ENCODE measurements at places on chromosomes 16 and 17. TPM values are rescaled to one million over a fixed set of nuclear protein-coding genes. Genes with fewer than 3 reads are reported as not detected.

GRCh38 chr17:11176549-11176948, 64.5 kb upstream of the SHISA6 start:
- DNase-seq, result no peak
- H3K4me1 ChIP-seq, result no peaks in the 10 kb centered on the region
- H3K27ac ChIP-seq, result no peak overlapping the region
- H3K4me3 ChIP-seq, result no peak overlapping the region
- H3K36me3 ChIP-seq, result no peaks in the 10 kb centered on the region

GRCh38 chr17:76681222-76682137, 29.3 kb downstream of the MXRA7 start:
- no peaks in the 10 kb centered on the region for H3K4me1 ChIP-seq
- H3K27ac ChIP-seq, result no peak overlapping the region
- H3K4me3 ChIP-seq, result no peak overlapping the region
- H3K27me3 ChIP-seq, result no peaks in the 10 kb centered on the region
- H3K36me3 ChIP-seq, result no peaks in the 10 kb centered on the region

DNA sequence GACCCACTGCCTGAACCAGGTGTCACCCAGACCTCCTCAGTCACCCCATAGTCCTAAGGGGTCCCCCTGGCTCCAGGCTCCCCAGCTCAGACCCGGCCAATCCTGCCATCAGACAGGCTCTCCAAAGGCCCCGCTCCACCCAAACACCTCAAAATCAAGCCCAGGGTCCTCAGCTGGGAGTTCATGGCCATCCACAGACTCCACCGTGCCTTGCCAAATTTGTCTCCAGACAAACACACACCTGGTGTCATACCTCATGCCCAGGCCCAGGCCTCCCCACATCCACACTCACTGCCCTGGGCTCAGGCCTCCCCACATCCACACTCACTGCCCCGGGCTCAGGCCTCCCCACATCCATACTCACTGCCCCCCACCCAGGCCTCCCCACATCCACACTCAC, 12.5 kb downstream of the RPH3AL start:
- no peaks in the 10 kb centered on the region for H3K27me3 ChIP-seq
- no peaks in the 10 kb centered on the region for H3K4me1 ChIP-seq
- no peak overlapping the region for H3K4me3 ChIP-seq
- no peak overlapping the region for H3K27ac ChIP-seq
- no peaks in the 10 kb centered on the region for H3K36me3 ChIP-seq

The KRTAP16-1 gene
- not detected for total RNA-seq

GRCh38 chr17:8940866-8941471, 24.5 kb downstream of the PIK3R5 start:
- no peaks in the 10 kb centered on the region for H3K4me1 ChIP-seq
- no peaks in the 10 kb centered on the region for H3K27me3 ChIP-seq
- no peak overlapping the region for H3K27ac ChIP-seq
- no peak overlapping the region for H3K4me3 ChIP-seq

DNA sequence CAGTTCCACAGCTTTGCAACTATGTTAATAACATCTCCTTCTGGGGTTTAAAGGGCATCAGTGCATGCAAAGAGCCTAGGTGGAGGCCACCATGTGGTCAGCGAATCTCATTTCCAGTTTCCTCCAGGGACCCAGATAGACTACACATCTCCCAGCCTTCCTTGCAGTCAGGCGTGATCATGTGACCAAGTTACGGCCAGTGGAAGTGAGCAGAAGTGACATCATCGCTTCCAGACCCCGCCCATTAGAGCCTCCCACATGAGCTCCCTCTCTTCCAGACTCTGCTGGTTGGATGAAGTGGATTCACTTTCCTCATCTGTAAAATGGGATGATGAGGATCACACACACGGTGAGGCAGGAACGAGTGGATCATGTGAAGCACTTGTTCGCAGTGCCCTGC, 27.4 kb upstream of the KDM8 start:
- H3K4me1 ChIP-seq, result no peaks in the 10 kb centered on the region
- H3K36me3 ChIP-seq, result no peaks in the 10 kb centered on the region
- no peak overlapping the region for H3K4me3 ChIP-seq
- no peak for DNase-seq

The CDRT15 gene
- not detected for total RNA-seq

The PLA2G15 gene
- total RNA-seq, result 35.1 TPM

GRCh38 chr16:57999971-58000705, at the start of gene ZNF319:
TSS of gene ZNF319 (minus strand) at chr16:58000672. CDS start at chr16:57998265, 2,407 bp downstream.
- no peak for DNase-seq
- peaks cover 5% of the 10 kb centered on the region for H3K36me3 ChIP-seq
- no peaks in the 10 kb centered on the region for H3K27me3 ChIP-seq
- peak within 1 kb of the TSS; percentile 78 for H3K4me3 ChIP-seq
- peaks cover 5% of the 10 kb centered on the region for H3K4me1 ChIP-seq

- no peaks in the 10 kb centered on the region for H3K4me1 ChIP-seq
- H3K36me3 ChIP-seq, result peaks cover 12% of the 10 kb centered on the region
- H3K27me3 ChIP-seq, result no peaks in the 10 kb centered on the region
- no peak overlapping the region for H3K4me3 ChIP-seq
Observed at GRCh38 chr16:58195771-58196170, 2.1 kb downstream of the CSNK2A2 start.

DNA sequence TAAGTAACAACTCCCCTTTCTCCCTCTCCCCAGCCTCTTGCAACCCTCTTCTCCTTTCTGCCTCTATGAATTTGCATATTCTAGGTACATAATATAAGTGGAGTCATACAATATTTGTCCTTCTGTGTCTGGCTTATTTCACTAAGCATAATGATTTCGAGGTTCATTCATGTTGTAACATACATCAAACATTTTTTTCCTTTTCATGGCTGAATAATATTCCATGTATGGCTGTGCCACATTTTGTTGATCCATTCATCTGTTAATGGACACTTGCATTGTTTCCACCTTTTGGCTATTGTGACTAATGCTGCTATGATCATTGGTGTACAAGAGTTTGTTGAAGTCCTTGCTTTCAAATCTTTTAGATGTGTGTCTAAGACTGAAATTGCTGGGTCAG, 17.6 kb upstream of the FA2H start:
- H3K36me3 ChIP-seq, result no peaks in the 10 kb centered on the region
- DNase-seq, result no peak
- H3K4me1 ChIP-seq, result no peaks in the 10 kb centered on the region
- no peak overlapping the region for H3K4me3 ChIP-seq

The TBC1D3K gene
- total RNA-seq, result not detected

- no peaks in the 10 kb centered on the region for H3K36me3 ChIP-seq
- H3K27ac ChIP-seq, result no peak overlapping the region
- no peaks in the 10 kb centered on the region for H3K27me3 ChIP-seq
- DNase-seq, result no peak
Observed at GRCh38 chr16:83723244-83723643, 84.5 kb upstream of the HSBP1 start.

GRCh38 chr17:33949100-33949499, 306.0 kb upstream of the CCL2 start:
- no peak overlapping the region for H3K27ac ChIP-seq
- no peaks in the 10 kb centered on the region for H3K4me1 ChIP-seq
- H3K27me3 ChIP-seq, result no peaks in the 10 kb centered on the region
- no peaks in the 10 kb centered on the region for H3K36me3 ChIP-seq

The NEUROD2 gene
- total RNA-seq, result not detected

The C17orf50 gene
- total RNA-seq, result not detected

DNA sequence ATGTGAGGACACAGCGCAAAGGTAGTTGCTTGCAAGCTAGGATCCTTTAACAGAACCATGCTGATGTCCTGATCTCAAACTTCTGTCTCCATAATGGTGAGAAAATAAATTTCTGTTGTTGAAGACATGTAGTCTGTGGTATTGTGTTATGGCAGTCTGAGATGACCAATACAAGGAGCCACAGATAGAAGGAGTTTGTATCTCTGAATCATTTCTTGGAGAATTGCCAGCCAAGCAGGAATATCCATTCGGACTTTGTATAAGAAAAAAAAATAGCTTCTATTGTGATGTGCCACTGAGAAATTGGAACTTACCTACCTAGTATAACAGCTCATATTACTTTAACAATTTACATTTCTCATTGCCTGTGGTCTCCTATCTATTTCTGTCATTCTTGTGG, 447.6 kb upstream of the CA10 start:
- no peak overlapping the region for H3K4me3 ChIP-seq
- H3K4me1 ChIP-seq, result no peaks in the 10 kb centered on the region
- no peak overlapping the region for H3K27ac ChIP-seq

DNA sequence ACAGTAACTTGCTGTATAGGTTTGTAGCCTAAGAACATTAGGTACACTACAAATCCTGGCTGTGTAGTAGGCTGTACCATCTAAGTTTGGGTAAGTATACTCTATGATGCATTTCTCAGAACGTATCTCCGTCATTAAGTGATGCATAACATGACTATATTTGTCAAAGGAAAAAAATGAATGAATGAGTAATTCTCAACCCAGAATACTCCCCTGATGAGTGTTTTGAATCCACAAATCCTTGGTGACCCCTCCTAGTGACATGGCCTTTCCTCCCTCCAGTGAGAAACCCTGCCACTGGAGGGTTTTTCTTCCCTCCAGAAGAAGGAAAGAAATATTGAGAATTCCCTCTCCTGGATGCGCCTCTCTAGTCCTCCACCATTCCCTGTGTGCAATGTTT, 24.0 kb upstream of the SALL1 start:
- H3K36me3 ChIP-seq, result no peaks in the 10 kb centered on the region
- no peak for DNase-seq
- H3K4me1 ChIP-seq, result no peaks in the 10 kb centered on the region
- no peak overlapping the region for H3K4me3 ChIP-seq

GRCh38 chr17:76572201-76572910, 13.3 kb downstream of the ST6GALNAC2 start:
- no peak overlapping the region for H3K4me3 ChIP-seq
- no peaks in the 10 kb centered on the region for H3K27me3 ChIP-seq
- H3K27ac ChIP-seq, result no peak overlapping the region
- no peak for DNase-seq
- no peaks in the 10 kb centered on the region for H3K4me1 ChIP-seq

DNA sequence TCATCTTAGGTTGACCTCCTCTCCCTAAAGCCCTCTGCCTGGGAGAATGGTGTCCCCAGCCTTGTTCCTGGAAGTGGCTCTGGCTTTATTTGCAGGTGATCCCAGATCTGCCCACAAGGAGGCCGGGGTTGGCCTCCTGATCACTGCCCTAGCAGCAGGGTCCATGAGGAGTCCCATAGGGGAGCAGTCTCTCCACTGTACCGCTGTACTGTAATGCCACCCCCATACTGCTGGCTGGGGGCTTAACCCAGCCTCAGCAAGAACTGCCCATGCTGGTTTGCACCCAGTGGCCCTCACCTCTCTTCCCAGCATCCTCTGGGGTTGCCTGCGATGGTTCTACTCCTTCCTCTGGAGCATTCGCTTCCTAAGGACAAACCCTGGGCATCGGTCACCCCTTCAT, 39.1 kb downstream of the PSME3IP1 start:
- H3K36me3 ChIP-seq, result no peaks in the 10 kb centered on the region
- no peaks in the 10 kb centered on the region for H3K27me3 ChIP-seq
- H3K27ac ChIP-seq, result no peak overlapping the region
- no peak for DNase-seq
- H3K4me1 ChIP-seq, result no peaks in the 10 kb centered on the region

DNA sequence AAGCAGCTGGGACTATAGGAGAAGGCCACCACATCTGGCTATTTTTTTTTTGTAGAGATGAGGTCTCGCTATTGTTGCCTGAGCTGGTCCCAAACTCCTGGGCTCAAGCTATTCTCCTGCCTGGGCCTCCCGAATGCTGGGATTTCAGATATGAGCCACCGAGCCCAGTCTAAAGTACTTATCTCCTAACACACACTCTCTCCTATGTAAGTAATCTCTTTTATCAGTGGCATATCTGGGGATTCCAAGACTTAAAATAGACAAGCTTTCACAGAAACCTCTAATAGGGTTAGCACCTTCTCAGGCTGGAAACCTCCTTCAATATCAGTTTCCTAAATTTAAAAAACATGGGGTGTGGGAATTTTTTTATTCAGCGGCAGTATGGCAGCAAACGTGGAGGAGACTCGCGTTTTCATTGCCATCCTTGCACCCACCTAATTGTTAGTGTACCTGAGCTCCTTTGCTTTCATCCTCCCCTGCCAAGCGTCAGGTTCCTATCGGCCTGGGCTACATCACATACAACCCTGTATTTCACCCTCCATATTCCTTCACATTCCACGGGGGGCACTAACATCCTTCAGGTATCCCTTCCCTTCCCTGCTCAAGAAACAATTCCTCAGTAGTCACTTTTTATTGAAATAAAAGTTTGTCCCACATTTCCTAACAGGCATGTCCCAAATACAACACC, 1.1 kb downstream of the EZH1 start:
- peak overlapping the region; percentile 94 for H3K27ac ChIP-seq
- no peaks in the 10 kb centered on the region for H3K27me3 ChIP-seq
- peak overlapping the region; percentile 83 for H3K4me3 ChIP-seq
- peaks cover 12% of the 10 kb centered on the region for H3K4me1 ChIP-seq
- no peaks in the 10 kb centered on the region for H3K36me3 ChIP-seq

GRCh38 chr16:74264811-74265210, 31.8 kb upstream of the PSMD7 start:
- H3K4me3 ChIP-seq, result no peak overlapping the region
- H3K4me1 ChIP-seq, result no peaks in the 10 kb centered on the region
- no peak overlapping the region for H3K27ac ChIP-seq
- H3K27me3 ChIP-seq, result no peaks in the 10 kb centered on the region
- no peaks in the 10 kb centered on the region for H3K36me3 ChIP-seq
- DNase-seq, result no peak

DNA sequence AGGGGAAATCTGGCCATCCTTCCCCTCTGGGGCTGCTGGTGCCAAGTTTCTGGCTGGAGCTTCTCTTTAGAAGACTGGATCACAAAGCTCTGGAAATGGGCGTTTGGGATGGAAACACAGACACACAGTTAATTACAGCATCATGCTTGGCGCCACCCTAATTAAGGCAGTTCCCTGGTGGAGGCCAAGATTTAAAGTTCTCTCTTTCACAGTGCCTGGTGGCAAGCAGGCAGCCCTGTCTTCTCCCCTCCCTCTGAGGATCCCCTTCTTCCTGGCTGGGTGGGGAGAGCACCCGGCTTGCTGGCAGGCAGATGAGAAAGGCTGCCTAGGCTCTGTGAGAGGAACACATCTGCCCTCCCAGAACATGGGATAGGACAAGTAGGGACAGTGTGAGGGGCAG, 59.0 kb upstream of the NKD1 start:
- no peaks in the 10 kb centered on the region for H3K4me1 ChIP-seq
- DNase-seq, result no peak
- H3K27me3 ChIP-seq, result no peaks in the 10 kb centered on the region
- no peak overlapping the region for H3K27ac ChIP-seq

GRCh38 chr17:41633556-41634199, 9.3 kb upstream of the KRT17 start:
- no peak overlapping the region for H3K27ac ChIP-seq
- no peaks in the 10 kb centered on the region for H3K4me1 ChIP-seq
- H3K27me3 ChIP-seq, result no peaks in the 10 kb centered on the region
- no peaks in the 10 kb centered on the region for H3K36me3 ChIP-seq

The CIBAR2 gene
- total RNA-seq, result 1.6 TPM

- H3K27ac ChIP-seq, result no peak overlapping the region
- H3K4me3 ChIP-seq, result no peak overlapping the region
- H3K36me3 ChIP-seq, result no peaks in the 10 kb centered on the region
- no peak for DNase-seq
Observed at GRCh38 chr16:79882340-79883005, 281.9 kb upstream of the MAF start.

GRCh38 chr16:62562121-62562520, 525.9 kb upstream of the CDH8 start:
- H3K36me3 ChIP-seq, result no peaks in the 10 kb centered on the region
- H3K4me1 ChIP-seq, result no peaks in the 10 kb centered on the region
- H3K4me3 ChIP-seq, result no peak overlapping the region
- no peak overlapping the region for H3K27ac ChIP-seq
- DNase-seq, result no peak

Data from kidney (tissue), 22 donors.